ENCODE measurements at places on chromosomes 6 and 20.

DNA sequence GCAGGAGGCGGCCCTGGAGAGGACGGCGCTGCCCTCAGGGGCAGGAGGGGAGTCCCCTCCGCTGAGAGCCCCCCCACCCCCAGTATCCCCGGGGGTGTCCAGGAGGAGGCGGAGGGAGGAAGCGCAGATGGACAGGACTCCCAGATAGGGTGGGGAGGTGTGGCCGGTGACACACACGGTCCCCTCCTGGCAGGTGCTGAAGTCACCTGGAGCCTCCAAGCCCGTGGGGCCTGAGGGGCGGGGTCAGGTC, 1.4 kb downstream of the STMN3 start:
- no peak for DNase-seq

DNA sequence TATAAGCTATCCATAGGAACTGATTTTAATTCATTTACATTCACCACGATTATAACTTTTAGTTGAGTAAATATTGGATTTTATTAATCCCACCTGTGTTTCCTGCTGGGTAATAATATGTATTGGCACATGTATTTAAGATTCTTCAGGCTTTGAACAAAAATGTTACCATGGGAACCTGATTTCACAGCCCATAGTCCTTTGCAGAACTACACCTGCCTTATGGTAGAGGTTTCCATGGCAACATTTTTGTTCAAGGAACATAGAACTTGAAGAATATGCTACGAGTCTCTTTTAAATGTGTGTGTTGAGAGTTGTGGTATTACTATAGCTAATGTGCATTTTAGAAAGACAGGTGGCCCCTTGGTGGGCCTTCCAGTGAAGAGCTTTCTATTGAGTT, 317.4 kb downstream of the SAMD5 start:
- peak; percentile 49 for DNase-seq

DNA sequence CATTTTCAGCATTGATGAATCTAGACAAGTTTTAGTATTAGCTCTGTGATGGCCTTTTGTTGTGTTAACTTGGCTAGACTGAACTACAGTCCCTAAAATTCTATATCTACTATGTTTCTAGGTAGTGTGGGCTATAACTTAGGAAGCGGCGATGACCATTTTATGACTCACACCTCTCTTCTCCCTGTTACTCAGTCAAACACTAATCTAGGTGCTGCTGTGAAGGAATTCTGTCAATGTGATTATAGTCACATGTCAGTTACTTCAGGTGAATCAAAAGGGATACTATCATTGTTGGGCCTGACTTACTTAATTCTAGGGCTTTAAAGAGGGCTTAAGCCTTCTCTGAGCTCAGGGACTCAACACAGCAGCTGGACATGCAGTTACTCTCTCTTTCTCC, 691.5 kb upstream of the MAP3K7 start:
- DNase-seq: no peak

DNA sequence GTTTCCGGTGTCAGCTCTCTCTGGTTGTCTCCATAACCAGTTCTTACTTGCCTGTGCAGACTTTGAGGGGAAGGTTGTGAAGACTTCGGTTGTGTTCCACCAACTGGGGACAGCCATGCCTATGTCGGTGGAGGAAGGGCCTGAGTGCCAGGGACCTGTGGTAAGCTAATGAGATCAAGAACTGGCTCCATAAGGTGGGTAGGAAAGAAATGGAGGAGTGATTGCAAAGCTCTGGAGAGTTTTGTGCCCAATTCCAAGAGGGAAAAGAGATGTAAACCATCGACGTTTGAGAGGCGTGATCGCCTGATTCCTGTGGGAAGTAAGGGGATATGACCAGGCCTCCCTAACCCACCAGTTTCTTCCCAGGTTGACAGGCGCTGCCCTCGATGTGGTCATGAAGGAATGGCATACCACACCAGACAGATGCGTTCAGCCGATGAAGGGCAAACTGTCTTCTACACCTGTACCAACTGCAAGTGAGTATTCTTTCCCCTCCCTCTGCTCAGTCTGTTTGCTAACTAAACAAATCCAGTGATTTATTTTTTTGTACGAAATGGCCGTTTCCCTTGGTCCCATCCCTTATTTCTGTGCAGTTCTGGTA, 893 bp downstream of the POLR1H start:
- DNase-seq: no peak

- no peak for DNase-seq
These were observed 364.3 kb upstream of the MAN1A1 start for GRCh38 chr6:119713903-119714302.

DNA sequence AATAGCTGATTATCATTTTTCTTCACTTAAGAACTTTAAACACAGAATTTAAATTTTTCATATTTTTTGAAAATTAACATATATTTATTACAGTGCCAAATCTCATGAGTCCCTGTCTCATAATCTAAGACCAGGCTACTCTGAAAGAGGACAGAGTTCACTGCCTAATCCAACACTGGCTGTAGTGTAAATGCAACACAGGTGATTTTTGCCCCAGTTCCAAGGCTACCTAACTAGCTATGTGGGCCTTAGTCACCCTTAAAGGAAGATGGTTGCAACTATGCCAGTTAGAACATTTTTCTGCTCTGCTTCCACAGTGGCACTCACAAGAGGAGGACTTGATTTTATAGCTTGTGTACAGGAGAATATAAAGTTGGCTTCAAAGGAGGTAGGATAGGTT, 4.9 kb downstream of the SLC25A27 start:
- no peak for DNase-seq

- peak; percentile 95 for DNase-seq
These were observed 74.0 kb downstream of the SSR1 start for GRCh38 chr6:7238900-7239589.

DNA sequence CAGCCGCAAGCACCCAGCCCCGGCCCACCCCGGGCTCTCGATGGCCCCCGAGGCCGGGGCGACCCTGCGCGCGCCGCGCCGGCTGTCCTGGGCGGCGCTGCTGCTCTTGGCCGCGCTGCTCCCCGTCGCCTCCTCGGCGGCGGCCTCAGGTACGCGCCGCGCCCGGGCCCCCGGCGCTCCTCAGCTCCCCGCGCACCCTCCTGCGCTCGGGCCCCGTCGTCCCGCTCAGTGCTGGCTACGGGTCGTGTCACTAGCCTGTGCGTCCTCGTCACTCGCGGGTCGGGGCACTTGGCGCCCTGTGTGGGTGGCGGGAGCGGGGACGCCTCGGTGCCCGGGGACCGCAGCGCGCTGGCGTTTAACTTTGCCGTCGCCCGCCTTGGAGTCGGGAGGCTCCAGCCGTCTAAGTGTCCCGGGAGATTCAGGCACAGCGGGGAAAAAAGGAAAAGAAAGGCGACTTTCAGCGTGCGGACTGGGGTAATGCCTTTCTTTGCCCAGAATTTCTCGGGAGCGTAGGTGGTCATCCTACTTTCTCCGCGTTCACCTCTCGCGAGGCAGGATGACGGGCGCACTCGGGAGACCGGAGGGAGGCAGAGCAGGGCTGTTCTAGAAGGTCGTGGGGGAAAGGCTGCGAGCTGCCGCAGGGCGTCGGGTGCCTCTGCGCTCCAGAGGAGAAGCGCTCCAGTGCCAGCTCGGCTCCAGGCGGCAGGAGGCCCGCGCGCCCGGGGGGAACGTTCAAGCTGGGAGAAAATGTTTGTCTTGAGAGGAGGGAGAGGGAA, 545 bp downstream of the FNDC1 start:
- DNase-seq: peak; percentile 3
